HuH-7.5 (cell line): ENCODE measurements at places on chromosomes 12 and 14.
A peak's percentile ranks its signal among the peaks of the same experiment; 100 is the strongest.

DNA sequence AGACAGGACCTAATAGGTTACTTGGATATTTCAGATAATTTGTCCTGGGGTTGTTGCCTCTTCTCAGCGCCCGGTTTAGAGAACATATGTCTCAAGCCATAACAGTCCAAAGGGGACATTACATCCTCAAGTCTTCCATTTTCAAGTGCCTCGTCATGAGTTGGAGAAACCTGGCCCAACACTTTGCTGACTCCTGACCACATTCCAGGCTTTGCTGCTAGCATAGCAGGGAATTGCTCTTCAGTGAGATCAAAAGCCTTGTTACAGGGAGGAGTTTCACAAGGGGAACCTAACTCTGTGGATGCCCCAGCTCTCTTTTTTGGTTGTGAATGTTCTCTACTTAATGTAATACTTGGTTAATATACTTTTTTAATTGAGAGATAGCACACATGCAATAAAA lies 8.2 kb upstream of the MMP19 start:
- no peak for DNase-seq

GRCh38 chr12:96809522-96809921 lies 97.5 kb upstream of the NEDD1 start:
- no peak for DNase-seq

DNA sequence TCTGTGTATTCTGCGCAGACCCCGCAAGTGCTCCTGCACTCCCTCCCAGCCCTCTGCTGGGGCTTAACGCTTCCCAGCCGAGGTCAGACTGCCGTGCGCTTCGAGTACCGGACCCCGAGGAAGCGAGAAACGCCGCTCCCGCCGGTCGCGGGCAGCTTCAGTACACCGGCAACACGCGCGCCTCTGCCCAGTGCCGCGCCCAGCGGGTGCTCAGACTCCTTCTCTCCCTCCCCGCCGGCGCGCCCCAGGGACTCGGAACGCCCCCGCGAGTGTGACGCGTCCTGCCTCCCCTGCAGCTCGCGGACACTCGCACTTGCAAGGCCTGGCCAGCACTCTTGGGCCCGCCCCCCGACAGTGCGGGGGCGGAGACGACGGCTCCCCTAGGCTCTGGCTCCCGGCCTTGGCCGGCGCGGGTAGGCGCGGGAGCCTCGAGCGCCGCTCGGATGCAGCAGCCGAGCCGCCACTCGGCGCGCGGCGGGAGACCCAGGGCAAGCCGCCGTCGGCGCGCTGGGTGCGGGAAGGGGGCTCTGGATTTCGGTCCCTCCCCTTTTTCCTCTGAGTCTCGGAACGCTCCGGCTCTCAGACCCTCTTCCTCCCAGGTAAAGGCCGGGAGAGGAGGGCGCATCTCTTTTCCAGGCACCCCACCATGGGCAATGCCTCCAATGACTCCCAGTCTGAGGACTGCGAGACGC lies at the start of gene PTGER2:
Gene PTGER2 (plus strand): TSS at position 410 of the 692 bp plus-strand sequence. CDS start 237 bp downstream, at position 647.
- peak; percentile 48 for DNase-seq

DNA sequence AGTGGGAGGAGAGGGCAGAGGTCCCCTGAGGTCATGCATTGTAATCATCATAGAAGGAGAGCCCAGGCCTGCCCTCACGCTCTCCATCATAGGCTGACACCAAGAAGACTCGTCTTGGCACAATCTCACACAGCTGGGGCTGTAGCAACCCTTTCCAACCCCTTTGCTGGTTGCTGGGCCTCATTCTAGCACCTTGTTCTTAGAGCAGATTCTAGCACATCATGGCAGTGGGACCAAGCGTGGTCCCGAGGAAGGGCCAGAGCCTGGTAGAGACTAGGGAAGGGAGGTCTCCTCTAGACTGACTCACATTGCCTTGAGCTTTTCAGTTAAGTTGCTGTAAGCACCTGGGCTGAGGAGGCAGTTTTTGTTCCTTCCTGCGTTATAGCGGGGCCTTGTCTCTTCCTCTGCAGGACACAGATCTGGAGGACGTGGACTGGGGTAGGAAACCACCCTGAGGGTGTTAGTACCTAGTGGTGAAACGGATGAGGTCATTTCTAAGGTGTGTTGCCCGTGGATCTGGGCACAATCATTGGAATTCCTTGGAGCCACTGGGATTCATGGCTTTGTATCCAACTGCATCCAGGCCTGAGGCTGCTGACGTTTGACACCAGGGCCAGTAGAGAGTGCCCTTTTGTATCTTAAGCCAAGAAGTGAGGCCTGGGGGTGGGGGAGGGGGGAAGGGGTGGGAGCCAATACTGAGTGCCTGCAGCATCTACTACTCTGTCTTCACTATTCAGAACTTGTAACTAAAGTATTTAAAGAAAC lies 19.9 kb downstream of the RPS6KL1 start:
- DNase-seq: no peak

DNA sequence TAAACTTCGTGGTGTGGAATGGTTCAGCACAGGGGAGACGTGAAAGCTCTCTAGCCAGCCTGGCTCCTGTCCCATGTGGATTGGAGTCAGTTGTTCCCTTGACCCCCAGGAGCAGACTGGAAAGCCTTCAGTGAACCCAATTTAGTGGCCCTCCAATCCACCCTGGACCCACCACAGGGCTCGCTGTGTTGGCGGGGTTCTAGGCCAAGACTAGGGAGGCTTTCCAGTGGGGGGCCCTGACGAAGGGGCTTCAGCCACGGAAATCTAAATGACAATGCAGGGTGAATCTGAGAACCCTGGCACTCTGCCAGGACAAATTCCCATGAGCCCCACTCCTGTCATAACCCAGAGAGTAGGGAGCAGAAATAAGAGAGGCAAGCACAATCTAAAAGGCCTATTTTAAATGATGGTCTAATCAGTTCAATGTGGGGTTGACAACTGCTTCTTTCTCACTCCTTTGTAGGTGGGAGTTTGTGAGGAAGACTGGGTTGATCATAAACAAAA lies 110.8 kb downstream of the SLC35F4 start:
- DNase-seq: no peak

DNA sequence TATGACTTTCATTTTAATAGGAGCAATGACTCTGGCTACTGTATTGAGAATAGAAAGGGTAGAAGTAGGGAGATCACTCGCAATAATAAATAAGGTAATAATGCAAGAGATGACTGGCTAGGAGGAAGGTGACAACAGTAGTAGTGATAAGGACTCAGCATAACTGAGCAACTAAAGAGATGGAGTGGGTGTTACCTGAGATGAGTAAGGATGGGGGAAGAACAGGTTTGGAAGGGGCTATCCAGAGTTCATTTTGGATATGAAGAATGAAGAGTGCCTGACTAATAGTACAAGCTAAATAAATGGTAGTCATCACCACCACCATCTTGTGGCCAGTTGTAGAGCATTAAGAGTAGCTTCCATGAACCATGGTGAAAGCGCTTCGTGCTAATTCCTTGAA lies 101.1 kb downstream of the RPS6KA5 start:
- no peak for DNase-seq

GRCh38 chr14:95903165-95903564 lies 26.5 kb downstream of the TUNAR start:
- DNase-seq: no peak

DNA sequence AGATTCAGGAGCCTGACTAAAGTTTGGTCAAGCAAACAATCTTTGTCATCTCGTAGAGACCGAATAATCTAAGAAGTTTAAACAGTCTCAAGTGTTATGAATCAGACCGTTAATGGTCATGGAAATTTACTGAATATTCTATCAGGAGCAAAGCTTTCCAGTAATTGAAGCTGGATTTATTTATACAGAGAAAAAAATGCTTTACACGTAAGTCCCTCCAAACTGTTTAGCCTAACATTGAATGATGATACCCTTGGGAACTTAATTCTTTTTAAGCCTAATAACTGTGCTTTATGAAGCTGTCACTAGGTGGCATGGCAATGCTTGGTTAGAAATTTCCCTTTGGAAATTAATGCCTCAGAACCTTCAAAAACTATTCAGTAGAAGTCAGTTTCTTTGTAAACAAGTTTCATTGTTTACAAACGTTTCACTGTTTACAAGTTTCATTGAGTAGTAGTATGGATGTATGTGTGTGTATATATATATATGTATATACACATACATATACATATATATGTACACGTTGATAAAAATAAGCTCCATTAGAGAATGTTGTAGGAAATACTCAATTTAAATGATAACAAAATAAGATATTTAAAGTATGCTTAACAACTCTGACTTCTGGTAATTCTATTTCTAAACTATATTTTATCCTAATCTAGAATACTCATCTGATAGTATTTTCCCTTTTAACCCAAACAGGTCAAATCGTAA lies 32.1 kb downstream of the DEPDC4 start:
- DNase-seq: peak; percentile 12

- DNase-seq: no peak
Measured at GRCh38 chr12:104519190-104520019, 62.7 kb downstream of the CHST11 start.

DNA sequence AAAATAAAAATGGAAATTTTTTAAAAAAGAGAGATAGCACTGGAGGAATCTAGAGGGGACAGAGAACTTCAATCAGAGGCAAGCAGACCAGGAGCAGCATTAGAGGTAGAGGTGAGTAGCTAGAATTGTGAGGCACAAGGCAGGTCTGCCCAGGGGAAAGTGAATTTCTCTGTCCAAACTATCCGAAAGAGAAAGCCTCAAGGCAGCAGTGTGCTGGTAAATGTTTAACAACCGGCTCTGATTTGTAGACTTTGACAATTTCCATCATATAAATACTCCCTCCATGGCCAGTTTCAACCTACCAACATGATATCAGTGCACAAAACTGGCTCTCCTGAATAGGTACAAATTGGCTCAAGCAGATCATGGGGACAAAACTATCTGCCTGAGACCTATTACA lies 160.6 kb upstream of the EGLN3 start:
- no peak for DNase-seq
